ENCODE measurements at places on chromosomes 13 and 19. TPM values are rescaled to one million over a fixed set of nuclear protein-coding genes. Genes with fewer than 3 reads are reported as not detected.

Gene FCGBP
- under 0.01 TPM for total RNA-seq

Gene PROZ
- total RNA-seq = not detected

Gene PCDH20
- total RNA-seq = not detected

Gene CYSLTR2
- not detected for total RNA-seq

Gene ZNF730
- 2.7 TPM for total RNA-seq

Gene PTGER1
- total RNA-seq = 1.8 TPM

Gene MYH14
- not detected for total RNA-seq

Gene GPC5
- not detected for total RNA-seq

Gene GNG8
- total RNA-seq = not detected

Gene RDH8
- 0.39 TPM for total RNA-seq

Gene KLK6
- not detected for total RNA-seq

Gene ATP12A
- total RNA-seq = not detected

Gene GIPR
- not detected for total RNA-seq

Gene DKKL1
- total RNA-seq = not detected

Gene ZNF433
- 0.98 TPM for total RNA-seq

Gene LRFN3
- 4.0 TPM for total RNA-seq

Gene TEAD2
- total RNA-seq = 5.9 TPM

Gene LHFPL6
- total RNA-seq = 59.2 TPM

Gene ZNF491
- total RNA-seq = 1.1 TPM

Gene SRRM5
- total RNA-seq = 0.37 TPM

Gene WDFY2
- total RNA-seq = 10.3 TPM

Gene TRIP10
- total RNA-seq = 38.1 TPM

Gene TMEM150B
- not detected for total RNA-seq

Gene C19orf85
- total RNA-seq = not detected

Gene NRTN
- not detected for total RNA-seq

Gene ZNF665
- total RNA-seq = 3.7 TPM

Gene DOCK9
- total RNA-seq = 18.0 TPM

Gene PEAK3
- total RNA-seq = not detected

Gene DNAAF3
- total RNA-seq = 0.59 TPM

Gene SLITRK6
- total RNA-seq = under 0.01 TPM

Gene SLC7A9
- total RNA-seq = 0.20 TPM

Gene ZAR1L
- not detected for total RNA-seq

Gene DPF1
- total RNA-seq = 2.7 TPM

Gene ILF3
- 133 TPM for total RNA-seq

Gene GAPDHS
- total RNA-seq = not detected

Gene C13orf46
- total RNA-seq = 0.39 TPM

Gene KLK14
- not detected for total RNA-seq

Gene COX6B2
- total RNA-seq = not detected

Gene ZNF773
- 8.0 TPM for total RNA-seq

Gene SHISA7
- not detected for total RNA-seq

Gene ANKRD24
- 0.37 TPM for total RNA-seq

Gene FAM216B
- total RNA-seq = not detected

Gene EVI5L
- 19.5 TPM for total RNA-seq

Gene EBI3
- total RNA-seq = not detected

Gene ZNF8
- 6.2 TPM for total RNA-seq

Gene NXNL1
- not detected for total RNA-seq

Gene SERPINE3
- total RNA-seq = under 0.01 TPM

Gene TGFB1
- 14.7 TPM for total RNA-seq

Gene NLRP9
- total RNA-seq = not detected

Gene ANGPTL4
- 21.7 TPM for total RNA-seq

Gene KRTDAP
- total RNA-seq = not detected

Gene CD33
- total RNA-seq = not detected

Gene ZNF506
- 8.6 TPM for total RNA-seq

Gene IL27RA
- total RNA-seq = 1.6 TPM

Gene ZNF441
- total RNA-seq = 4.8 TPM

Gene TMEM91
- 4.0 TPM for total RNA-seq

Data from subcutaneous preadipocyte (primary cell).